Foreskin keratinocyte (primary cell): ENCODE measurements at places on chromosomes 13 and 19.
A peak's percentile ranks its signal among the peaks of the same experiment; 100 is the strongest.

GRCh38 chr19:7652061-7652641 is 15.2 kb downstream of the STXBP2 start:
- DNase-seq: peak; percentile 30

- DNase-seq: peak; percentile 64
Measured at GRCh38 chr13:95784161-95784899, 107.4 kb downstream of the DNAJC3 start.

GRCh38 chr19:41646589-41647204 is 19.8 kb upstream of the CEACAM4 start:
- no peak for DNase-seq

- DNase-seq: peak; percentile 65
Measured at GRCh38 chr19:12788682-12789097, 2.6 kb upstream of the JUNB start.

GRCh38 chr19:48906324-48906723 is 6.2 kb downstream of the NUCB1 start:
- DNase-seq: no peak

GRCh38 chr13:82687884-82688283 is 1194.4 kb downstream of the SLITRK1 start:
- no peak for DNase-seq

DNA sequence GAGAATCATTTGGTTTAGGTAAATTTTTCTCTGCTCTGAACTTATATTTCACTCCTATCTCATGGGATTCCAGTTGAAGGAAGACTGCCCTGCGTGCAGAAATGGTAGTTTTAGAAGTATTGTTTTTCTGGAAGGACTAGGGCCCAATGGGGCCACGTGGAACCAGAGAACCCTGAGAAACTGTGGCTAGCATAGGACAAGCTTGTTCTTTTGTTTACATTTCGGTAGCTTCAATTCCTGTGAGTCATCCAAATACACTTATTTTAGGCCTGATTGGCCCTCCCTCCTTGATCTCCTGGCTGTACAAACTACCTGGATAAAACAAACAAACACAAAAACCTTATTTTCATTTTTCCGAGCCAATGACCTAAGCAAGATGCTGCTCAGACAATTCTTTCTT is 124.0 kb downstream of the ITGBL1 start:
- no peak for DNase-seq

DNA sequence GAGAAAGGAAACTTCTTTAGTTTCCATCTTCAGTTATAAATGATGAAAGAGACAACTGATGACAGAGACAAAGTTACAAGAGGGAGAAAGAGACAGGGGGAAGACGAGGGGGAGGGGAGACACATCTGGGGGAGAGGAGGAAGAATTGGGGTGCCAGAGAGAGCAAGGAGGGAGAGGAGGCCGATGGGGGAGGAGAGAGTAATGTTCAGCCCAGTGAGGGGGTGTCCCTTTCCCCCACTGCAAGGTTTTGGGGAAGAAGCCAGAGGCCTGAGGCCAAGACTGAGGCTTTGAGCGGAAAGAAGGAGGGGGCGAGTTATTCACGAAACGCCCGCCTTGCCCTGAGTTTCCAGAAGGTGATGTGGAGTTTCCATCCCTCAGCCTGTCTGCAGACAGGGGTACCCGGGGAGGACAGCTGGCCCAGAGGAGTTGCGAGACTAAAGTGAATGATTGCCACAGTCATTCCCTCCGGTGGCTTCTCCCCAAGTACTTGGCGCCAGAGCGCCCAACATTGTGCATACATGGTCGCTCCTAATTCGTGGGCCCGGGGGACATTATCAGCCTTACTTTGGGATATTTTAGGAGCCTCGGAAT is 558 bp upstream of the PPAN start:
- no peak for DNase-seq

- DNase-seq: no peak
Measured at GRCh38 chr13:20349564-20350381, 117.7 kb upstream of the GJB6 start.

DNA sequence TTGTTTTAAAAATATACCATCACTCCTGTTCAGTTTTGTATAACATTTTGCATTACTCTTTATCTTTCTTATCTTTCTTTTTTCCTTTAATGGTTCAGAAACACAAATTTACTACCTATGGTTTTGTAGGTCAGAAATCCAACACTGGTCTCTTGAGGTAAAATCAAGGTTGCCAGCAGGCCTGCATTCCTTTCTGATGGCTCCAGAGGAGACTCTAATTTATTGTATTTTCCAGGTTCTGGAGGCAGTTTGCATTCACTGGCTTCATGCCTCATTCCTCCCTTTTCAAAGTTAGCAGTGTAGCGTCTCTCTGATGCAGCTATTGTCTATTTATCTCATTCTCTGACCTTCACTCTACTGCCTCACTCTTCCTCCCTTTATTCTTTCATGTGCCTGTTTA is 767.4 kb downstream of the SLITRK6 start:
- no peak for DNase-seq

DNA sequence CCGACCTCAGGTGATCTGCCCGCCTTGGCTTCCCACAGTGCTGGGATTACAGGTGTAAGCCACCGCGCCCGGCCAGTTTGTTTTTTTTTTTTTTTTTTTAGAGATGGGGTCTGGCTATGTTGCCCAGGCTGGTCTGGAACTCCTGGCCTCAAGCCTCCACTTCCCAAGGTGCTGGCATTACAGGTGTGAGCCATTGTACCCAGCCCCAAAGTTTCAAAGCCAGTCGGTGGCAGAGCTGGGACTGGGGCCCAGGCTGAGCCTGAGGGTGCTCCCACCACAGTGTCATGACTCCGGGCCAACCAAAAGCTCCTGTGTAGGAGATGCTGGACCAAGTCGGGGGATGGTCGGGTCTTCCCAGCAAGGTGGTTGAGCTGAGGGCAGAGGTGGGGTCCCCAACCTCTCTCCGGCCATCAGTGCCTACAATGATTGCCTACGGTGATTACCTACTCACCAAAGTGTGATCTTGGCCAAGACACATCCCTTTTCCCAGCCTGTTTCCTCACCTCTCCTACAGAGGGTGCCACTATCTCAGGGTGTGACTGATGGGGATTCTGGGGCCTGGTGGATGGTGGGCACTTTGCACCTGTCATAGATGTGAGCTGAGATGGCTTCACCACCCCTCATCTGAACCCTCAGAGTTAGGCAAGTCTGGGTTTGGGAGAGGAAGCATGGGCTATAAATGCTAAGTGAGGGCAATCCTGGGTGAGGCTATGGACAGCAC is 5.9 kb upstream of the SAMD1 start:
- no peak for DNase-seq

DNA sequence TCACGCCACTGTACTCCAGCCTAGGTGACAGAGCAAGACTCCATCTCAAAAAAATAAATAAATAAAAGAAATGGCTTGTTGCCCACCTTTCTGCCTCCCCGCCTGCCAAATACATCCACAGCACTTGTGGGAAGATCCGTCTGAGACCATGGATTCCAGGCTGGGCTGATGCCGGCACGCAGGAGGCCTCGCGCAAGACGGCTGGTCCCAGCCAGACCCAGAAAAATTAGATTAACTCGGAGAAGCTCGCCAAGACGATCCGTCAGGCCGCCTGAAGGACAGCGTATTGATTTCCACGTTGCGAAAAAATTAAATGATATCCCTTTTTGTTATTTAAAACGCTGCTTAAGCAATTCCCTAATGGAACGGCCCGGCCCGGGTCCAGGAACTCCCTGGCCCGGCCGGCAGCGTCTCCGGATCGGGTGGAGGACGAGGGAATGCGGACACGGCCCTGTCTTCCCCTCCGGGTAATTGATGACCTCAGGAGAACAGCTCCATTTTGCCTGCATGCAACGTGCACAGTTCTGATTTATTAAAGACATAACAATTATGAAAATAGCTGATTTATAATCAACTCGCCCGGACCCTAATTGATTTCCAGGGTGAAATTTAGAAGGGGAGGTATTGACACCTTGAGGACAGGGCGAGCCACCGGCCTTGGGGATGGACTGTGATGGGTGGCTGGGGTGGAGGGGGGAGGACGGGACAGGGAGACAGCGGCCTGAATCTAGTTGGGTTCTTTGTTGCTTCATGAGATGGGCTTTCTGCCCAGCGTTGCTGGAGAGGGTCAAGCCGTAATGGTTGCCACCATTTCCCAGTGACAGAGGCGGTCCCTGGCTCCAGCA is 52.1 kb downstream of the ZNRF4 start:
- no peak for DNase-seq

DNA sequence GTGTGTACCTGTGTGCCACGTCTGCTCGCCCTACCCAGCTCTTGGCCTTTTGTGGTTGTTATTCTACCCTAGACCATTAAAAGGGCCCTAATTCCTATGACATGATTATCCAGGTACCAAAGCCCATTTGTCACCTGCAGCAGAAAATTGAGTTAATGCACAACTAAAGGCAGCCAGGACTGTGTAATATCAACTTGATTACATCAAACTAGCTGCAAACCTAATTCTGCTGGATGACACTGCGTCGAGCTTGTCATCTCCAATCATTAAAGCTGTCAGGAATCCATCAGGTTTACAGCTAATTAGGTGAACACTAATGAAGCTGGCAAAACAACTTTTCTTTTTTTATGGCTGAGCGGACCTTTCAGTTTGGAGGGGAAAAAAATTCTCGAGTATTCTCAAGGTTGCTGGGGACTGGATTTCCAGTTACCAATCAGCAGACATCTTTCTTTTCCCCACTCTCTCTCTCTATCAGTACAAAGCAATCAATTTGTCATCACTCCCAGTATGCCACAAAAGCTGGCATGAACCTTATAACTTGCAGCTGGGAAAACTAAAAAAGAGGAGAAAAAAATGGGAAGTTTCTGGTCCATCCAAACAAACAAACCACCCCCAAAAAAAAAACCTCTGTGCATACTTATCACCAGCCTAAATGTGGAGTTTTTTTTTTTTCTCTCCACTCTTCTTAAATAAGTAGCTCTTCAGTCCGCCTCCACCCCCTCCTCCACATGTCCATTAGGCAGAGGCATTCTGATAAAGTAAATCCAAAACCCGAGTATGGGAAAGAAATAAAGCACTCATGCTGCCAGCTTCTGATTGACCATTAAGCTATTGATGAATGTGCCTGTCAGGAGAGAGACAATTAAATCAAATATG is 2.8 kb downstream of the TSHZ3 start:
- DNase-seq: no peak

DNA sequence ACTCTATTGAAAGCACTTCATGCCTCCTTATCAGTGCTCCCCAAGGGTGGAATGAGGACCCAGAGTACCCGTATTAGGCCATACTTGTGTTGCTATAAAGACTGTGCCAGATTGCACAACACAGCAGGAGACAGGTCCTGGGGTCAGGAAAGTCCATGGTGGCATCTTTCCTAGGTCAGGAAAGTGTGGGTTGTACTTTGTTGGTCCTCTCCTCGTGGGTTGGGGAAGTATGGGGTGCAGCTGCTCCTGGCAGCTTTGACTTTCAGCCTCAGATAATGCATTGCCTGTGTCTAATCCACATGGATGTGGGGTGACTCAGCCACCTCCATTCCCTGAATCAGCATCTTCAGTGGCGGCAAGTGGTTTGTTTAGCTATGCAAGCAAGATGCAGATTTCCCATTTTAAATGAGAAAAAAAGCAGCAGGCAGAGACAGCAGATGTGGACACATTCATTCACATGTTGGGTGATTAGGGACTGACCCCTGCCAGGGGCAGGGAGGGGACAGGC is 8.4 kb upstream of the CYP2B6 start:
- peak; percentile 3 for DNase-seq

GRCh38 chr13:42788601-42789000 is 7.2 kb downstream of the FAM216B start:
- DNase-seq: no peak

- DNase-seq: peak; percentile 2
Measured at GRCh38 chr13:113152984-113153809, 5.3 kb upstream of the PROZ start.

DNA sequence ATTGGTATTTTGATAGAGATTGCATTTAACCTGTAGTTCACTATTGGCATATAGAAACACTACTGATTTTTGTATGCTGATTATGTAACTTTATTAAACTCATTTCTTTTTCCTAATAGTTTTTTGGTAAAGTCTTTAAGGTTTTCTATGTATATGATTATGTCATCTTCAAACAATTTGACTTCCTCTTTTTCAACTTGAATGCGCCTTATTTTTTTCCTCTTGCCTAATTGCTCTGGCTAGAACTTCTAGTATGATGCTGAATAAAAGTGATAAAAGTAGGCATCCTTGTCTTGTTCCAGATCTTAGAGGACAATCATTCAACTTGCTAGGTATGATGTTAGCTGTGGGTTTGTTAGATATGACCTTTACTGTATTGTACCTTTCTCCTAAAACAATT is 1034.9 kb downstream of the PCDH9 start:
- DNase-seq: no peak

- DNase-seq: no peak
Measured at GRCh38 chr13:110485604-110486003, 75.9 kb downstream of the RAB20 start.

GRCh38 chr13:47832458-47832972 is 168.6 kb downstream of the SUCLA2 start:
- DNase-seq: no peak

DNA sequence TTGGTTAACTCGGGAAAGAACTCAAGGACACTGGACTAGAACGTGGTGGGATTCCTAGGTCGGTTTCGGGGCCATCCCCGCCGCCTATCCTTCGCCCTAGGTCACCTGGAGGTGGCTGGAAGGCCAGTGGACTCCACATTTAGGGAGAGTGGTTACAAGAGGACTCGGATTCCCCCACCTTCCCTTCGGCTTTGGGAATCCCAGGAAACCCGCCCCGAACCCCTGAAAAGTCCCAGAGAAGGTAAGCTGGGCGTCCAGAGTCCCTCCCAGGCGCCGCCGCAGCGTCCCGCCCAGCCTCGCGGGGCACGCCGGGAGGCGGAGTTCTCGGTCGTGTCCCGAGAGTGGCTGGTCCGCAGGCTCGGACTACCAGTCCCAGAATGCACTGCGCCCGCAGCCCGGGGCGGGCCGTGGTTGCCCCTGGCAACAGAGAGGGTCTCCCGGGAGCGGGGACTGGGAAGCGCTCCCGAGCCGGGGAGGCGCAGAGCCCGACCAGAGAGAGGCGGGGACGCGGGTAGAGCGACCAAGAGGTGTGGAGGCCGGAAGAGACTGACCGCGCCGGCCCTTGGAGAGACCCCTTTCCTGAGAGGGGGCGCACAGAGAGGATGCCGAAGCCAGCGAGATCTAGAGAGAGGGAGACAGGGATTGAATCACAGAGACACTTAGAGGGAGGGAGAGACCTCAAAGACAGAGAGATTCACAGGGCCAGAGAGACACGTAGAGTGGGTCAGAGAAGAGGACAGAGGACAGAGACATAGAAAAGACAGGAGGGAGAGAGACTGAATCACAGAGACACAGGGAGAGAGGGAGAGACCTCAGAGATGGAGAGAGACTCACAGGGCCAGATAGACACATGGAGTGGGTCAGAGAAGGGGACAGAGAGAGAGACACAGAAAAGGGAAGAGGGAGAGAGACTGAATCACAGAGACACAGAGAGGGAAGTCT is 2.6 kb upstream of the PRKCG start:
- peak; percentile 37 for DNase-seq

DNA sequence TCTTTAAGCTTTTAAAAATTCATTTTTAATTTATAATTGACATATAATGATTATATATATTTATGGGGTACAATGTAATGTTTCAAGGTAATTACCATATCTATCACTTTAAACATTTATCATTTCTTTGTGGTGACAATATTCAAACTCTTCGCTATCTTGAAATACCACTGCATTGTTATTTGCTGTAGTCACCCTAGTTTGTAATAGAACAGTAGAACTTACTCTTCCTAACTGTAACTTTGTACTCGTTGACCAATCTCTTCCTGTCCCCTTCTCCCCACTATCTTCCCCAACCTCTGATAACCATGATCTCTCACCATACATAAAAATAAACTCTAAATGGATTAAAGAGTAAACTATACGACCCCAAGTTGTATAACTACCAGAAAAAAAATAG is 20.4 kb downstream of the COG6 start:
- DNase-seq: no peak

- no peak for DNase-seq
Measured at GRCh38 chr19:48400018-48400742, 6.7 kb downstream of the GRIN2D start.

GRCh38 chr19:40599331-40599901 is 1.8 kb upstream of the LTBP4 start:
- DNase-seq: no peak
